ENCODE measurements at places on chromosomes 13 and 19.

- DNase-seq, result no peak
These were observed 13.3 kb upstream of the RASA3 start for GRCh38 chr13:114145722-114146121.

- DNase-seq, result no peak
These were observed 87.8 kb downstream of the ZIC5 start for GRCh38 chr13:99883805-99884204.

- no peak for DNase-seq
These were observed 5.5 kb upstream of the CCNE1 start for GRCh38 chr19:29806098-29806866.

DNA sequence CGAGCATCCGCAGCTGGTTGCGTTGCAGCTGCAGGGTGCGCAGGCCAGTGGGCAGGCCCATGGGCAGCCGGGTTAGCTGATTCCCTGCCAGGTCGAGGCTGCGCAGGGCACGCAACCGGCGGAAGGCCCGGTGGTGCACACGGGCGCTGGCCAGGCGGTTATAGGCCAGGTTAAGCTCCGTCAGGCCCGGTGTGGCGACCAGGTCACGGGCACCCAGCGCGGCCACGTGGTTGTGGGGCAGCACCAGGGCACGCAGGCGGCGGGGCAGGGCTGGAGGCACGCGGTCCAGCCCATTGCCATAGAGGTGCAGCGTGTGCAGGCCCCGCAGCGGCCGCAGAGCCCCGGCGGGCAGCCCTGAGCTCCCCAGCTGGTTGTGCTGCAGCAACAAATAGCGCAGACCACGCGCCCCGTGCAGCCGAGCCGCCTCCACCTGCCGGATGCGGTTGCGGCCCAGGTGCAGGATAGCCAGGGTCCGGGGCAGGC lies 5.3 kb downstream of the PODNL1 start:
- DNase-seq, result no peak

DNA sequence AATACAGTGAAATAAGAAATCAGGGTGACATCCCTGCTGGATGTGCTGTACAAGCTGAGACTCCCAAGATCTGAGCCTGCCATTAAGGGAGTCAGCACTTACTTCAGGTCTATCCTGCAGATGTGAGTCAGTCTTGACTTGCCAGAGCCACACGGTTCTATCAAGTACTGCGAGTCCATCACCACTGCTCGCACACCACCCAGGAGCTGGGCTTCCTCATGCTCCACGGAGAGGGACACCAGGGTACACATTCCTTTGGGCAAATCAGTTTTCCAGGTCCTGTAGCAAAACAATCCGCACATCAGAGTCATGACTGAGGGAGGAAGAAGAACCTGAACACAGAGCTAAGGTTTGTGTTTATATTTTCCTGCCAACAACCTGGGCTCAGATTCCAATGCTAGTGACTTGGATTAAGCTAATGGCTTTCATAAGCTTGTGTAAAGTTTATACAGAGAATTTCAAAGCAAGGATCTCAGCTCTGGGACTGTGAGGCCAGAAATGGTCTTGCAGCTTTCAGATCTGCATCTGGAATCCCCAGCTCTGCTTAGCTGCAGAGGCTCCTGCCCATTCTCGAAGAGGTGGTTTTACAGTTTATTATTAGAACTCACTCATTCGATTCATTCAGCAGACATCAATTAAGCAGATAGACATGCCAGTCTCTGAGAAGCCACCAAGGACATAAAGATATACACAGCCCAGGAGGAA lies 90.6 kb downstream of the KL start:
- no peak for DNase-seq

DNA sequence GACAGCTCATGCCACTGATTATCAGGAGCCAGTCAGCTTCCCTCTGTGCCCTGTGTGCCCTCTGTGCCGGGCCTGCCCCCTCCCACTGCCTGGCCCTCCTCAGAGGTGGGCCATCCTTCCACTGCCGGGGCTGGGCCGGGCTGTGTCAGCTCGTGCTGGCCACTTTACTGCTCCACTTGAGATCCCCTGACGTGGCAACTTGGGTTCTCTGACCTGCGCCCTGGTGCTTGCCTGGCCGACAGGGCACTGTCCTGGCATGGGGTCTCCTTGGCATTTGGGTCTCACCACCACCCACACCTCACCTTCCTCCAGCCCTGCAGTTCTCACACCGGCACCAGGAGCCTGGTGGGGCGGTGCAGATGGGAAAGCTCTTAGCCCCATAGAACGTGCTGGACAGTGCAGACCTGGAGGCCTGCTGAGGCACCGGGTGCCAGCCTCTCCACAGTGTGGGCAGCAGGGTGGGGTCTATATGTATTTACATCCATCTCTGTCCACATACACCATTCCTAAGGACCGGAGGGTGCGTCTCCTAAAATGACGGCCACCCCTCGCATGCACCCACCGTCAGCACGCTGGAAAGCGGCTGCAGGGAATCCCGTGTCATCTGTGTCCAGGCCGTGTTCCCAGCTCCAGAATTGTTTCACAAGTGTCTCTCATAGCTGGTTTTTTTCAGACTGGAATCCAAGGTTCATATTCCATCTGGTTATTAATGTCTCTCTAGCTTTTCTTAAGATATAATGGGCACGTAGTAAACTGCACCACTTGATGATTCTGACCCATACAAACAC lies 11.8 kb downstream of the DAZAP1 start:
- DNase-seq, result no peak

- DNase-seq, result no peak
These were observed 222.6 kb downstream of the TM9SF2 start for GRCh38 chr13:99723878-99724277.

- no peak for DNase-seq
These were observed 688 bp downstream of the ZNF225 start for GRCh38 chr19:44113784-44114390.

GRCh38 chr13:29323954-29324353 lies 271.5 kb downstream of the SLC7A1 start:
- DNase-seq, result no peak
